Hepatocyte (in vitro differentiated cells): ENCODE measurements at places on chromosomes 3 and 15. TPM values are rescaled to one million over a fixed set of nuclear protein-coding genes. Genes with fewer than 3 reads are reported as not detected.

Gene SCG5
- polyA plus RNA-seq = 3.5 and 9.8 TPM in 2 replicates

Gene MYO5C
- 6.7 and 10.2 TPM in 2 replicates for polyA plus RNA-seq

Gene PARP14
- 8.5 TPM in 2 replicates for polyA plus RNA-seq

Gene CD86
- polyA plus RNA-seq = 0.13 TPM in 1 of 2 replicates, not detected in the other

Gene CCDC13
- 2.1 TPM in 1 of 2 replicates, not detected in the other for polyA plus RNA-seq

Gene C2CD4A
- polyA plus RNA-seq = 0.57 and 0.60 TPM in 2 replicates

Gene SNTN
- polyA plus RNA-seq = not detected in 2 replicates

Gene CAMK1
- polyA plus RNA-seq = 12.4 and 16.1 TPM in 2 replicates

Gene GOLGA8T
- not detected in 2 replicates for polyA plus RNA-seq

Gene FHIT
- 16.2 and 18.7 TPM in 2 replicates for polyA plus RNA-seq

Gene AHSG
- 328 and 568 TPM in 2 replicates for polyA plus RNA-seq

Gene CCR1
- 1.8 and 2.3 TPM in 2 replicates for polyA plus RNA-seq

Gene GATM
- 64.3 and 87.6 TPM in 2 replicates for polyA plus RNA-seq

Gene CHRNA7
- 3.0 and 5.4 TPM in 2 replicates for polyA plus RNA-seq
